ENCODE measurements at places on chromosomes 7 and 10. TPM values are rescaled to one million over a fixed set of nuclear protein-coding genes. Genes with fewer than 3 reads are reported as not detected.

- peak; percentile 64 for DNase-seq
These were observed 31.9 kb downstream of the SAMD8 start for GRCh38 chr10:75143353-75143752.

- DNase-seq = no peak
These were observed 26.5 kb upstream of the NRG3 start for GRCh38 chr10:81848514-81848913.

DNA sequence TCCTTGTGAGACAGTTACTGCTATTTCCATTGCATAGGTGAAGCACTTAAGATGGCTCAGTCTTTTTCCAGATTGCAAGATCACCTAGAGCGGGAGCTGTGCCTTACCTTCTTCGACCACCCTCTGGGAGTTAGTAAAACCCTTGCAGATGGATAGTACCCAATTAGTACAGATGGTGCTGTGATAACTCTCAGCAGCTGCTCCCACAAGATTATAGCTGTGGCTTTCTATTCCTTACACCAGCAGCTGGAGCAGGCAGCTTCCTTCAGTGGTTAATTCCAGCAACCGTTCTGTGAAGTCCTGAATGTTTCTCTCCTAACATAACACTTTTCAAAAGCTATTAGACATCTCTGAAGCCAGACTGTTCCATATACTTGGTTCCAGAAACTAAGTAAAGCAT lies 796.8 kb downstream of the XPNPEP1 start:
- DNase-seq = no peak

- DNase-seq = no peak
These were observed 2.2 kb downstream of the ZDHHC4 start for GRCh38 chr7:6579446-6579845.

DNA sequence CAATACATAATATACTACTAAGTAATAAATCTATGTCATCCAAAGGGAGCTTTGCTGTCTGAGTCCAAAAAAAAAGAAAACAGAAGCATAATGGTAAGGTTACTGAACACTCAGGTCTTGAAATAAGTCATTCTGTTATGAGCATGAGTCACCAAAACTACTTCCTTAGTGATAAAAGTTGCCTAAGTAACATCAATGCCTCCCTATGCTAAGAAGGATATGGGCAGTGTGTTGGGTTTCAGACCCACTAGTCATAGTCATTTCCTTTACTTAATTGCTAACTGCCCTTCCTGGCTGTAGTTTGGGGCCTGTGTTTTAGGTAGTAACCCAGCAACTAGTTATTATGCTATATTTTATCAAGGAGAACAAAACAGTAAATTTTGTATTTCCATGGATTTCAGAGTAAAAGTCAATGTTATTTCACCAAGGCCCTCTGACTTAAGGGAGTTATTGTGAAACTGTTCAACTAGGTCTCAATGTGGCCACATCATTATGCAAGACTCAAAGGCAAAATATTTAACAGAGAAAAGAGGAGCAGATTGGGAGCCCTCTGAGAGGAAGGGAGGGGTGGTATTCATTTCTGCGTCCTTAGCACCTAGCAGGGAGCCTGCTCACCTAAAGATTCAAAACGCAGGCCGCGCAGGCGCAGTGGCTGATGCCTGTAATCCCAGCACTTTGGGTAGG lies 11.7 kb upstream of the VIM start:
- DNase-seq = peak; percentile 94

GRCh38 chr7:3673524-3673923 lies 372.5 kb downstream of the SDK1 start:
- no peak for DNase-seq

GRCh38 chr10:82335831-82336230 lies 460.8 kb downstream of the NRG3 start:
- no peak for DNase-seq

DNA sequence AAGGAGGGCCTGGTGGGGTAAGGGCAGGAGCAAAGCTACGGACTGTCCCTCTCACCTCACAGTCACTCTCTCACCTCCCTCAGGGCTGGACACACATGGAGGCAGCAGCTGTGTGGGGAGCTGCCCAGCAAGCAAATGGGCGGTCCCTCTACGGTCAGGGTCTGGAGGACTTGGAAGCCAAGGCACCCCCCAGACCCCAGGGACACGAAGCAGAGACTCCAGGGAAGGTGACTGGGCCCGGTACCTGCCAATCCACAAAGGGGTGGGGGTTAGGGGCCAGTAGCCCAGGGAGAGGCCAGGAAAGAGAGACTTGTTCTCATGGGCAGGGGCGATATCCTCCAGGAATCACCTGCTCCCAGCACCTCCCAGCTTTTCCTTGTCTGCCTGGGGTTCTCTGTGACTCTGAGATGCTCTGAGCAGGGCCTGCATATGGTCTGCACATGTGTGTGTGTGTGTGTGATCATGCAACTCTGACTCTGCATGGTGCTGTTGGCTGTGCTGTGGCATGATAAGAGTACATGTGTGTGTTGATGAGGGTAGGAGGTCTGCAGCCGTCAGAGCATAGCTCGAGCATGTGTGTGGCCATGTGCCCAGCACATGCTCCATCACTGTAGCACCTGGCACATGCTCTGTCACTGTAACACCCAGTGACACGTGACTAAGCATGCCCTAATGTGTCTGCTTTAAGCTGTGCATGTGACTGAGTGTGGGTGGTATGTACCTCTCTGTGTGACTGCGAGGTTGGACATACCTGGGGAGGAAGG lies 4.6 kb upstream of the LDB3 start:
- DNase-seq = no peak

DNA sequence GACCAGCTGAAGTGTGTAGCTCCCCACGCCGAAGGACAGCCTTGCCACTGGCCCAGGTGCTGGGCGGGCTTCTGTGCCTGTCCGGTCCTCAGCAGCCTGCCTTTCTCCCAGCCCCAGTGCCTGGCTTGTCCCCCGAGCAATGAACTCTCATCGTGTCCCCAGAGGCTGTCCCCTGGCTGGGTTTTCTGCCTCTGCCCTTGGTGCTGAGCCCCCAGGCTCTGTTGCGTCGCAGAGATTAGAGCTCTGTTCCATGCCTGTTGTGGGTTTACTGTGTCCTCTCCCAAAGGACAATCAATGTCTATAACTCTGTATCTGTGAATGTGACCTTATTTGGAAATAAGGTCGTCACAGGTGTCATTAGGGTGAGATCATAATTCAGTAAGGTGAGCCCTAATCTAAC lies 226.1 kb upstream of the SHH start:
- DNase-seq = no peak

GRCh38 chr7:742791-743190 lies 15.7 kb upstream of the PRKAR1B start:
- no peak for DNase-seq

GRCh38 chr10:120793088-120793487 lies 58.1 kb upstream of the WDR11 start:
- DNase-seq = no peak

The TEX36 gene
- total RNA-seq = not detected

The MSMB gene
- total RNA-seq = not detected

The RNF133 gene
- not detected for total RNA-seq

The OR9A4 gene
- not detected for total RNA-seq
